Stimulated activated CD4-positive, alpha-beta T cell treated with anti-CD3 and anti-CD28 coated beads, Interleukin-2, amount 100 ng/mL, for 48 hours (primary cell): ENCODE measurements at places on chromosomes 13 and 19.
A peak's percentile ranks its signal among the peaks of the same experiment; 100 is the strongest.

DNA sequence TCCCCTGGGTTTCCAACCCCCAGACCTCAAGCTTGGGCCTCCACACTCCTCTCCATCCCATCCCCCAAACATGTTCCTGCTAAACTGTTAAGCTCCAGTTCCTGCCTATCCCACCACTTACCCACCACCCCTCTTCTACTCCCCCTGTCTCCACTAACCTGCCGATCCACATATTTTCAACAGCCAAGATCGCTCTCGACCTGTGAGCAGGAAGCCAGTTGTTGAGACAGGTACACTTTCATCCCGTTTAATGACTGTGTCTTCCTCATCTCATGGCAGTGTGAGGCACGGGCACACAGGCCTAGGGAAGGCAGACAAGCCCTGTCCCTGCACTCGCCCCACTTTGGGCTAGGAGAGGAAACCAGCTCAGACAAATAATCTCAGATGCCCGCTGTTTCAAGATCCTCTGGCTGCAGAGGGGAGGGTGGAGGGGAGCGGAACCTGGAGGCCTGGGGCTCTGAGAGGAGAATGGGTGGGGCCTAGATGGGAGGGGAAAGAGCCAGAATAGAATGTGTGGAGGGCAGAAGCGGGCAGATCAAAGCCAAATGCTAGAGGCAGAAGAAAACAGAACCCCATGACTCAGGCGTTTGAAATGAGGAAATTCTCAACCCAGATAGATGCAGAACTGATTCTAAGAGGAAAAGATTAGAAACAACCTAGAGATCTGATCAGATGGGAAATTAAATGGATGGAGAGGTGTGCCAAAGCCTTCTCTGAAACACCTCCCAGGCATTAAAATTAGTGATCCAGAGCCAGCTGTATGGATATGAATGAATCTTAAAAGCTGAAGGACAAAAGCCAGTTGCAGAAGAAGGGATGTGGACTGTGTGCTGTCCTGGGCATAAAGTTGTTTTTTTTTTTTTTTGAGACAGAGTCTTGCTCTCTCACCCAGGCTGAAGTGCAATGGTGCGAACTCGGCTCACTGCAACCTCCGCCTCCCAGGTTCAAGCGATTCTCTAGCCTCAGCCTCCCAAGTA, 16.9 kb upstream of the CYP2S1 start:
- DNase-seq, result peak; percentile 14

- DNase-seq, result no peak
Measured at GRCh38 chr13:60201286-60201685, 37.6 kb upstream of the DIAPH3 start.

DNA sequence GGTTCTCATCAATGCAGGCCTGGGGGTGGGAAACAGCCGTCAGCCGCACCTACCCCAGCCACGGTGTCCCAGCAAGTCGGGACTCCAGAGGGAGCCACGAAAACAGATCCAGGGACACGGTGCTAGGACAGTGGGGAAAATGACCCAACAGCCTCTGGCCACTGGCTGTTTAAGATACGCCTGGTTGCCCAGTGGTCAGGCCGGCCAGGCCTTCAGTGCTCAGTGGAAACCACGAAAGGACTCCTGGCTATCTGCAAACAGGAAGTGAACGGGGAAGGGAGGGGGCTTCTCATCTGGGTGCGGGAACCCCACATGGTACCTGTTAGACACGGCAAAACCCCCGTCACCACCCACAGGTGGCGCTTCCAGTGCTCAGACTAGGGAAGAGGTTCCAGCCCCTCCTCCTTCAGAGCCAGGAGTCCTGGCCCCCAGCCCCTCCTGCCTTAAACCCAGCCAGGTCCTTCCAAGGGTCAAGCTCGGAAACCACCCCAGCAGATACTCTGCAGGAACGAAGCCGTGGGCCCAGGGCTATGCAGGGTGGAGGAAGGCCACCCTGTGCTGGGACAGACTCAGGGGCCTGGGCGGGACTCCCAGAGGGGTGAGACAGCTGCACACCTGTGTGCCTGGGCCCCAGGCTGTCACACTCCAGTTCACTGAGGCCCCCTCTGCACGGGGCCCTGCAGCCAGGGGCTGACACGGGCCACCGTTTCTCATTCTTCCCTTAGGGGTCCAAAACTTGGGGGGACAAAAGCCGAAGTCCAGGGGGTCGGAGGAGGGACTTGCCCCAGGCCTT, 4.5 kb downstream of the PPP1R12C start:
- DNase-seq, result no peak

DNA sequence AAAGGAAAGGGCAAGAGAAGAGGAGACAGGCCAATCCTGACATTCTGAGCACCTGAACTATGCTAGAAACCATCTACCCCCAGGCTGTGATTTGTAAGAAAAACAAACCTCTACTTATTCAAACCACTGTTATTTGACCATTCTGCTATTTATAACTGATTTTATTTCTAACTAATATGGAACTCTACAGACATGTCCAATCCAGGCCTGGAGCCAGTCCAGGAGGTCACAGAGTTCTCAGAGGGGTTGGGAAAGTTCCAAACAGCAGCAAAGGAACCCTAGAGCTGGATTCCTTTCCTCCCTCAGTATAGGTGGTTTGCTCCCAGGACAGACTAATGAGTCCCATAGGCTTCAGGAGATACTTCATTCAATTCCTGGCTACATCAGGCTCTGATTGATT, 24.2 kb downstream of the SIAH3 start:
- DNase-seq, result no peak

DNA sequence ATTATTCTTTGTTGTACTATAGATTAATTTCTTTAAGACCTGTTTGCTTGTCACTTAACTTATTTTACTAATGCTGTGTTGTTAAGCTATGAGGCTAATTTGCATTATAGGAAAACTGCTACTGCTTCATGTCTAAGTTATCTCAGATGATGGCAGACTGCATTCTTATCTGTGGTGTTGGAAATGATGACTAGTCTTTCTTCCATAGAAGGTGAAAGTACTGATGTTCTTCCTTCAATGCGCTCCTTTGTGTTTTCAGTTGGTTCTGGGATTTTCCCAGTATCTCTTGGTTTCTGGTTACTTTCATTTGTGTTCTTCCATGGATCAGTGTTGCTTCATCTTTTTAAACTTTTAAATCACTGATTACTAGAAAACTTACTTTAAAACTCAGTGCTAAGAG, 46.9 kb downstream of the TPP2 start:
- DNase-seq, result no peak

DNA sequence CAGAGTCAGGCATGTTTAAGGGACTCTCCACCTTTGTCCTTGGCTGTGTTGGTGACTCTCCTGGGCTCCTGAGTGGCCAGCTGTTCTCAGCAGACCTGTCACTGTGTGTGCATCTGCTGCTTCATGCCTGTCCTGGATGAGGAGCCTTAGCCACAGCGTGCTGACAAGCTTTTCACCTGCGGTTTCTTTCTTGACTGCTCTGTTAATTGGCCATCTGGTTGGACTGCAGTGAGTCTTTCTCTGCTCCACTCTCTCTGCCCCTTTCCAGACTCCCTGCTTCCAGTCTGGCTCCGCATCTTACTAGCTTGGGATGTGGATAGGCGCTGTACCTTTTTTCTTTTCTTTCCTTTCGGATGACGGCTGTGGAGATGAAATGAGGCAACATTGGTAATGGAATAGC, 38.8 kb downstream of the POLR1D start:
- no peak for DNase-seq

GRCh38 chr19:50599427-50599826, 31.2 kb upstream of the LRRC4B start:
- no peak for DNase-seq

DNA sequence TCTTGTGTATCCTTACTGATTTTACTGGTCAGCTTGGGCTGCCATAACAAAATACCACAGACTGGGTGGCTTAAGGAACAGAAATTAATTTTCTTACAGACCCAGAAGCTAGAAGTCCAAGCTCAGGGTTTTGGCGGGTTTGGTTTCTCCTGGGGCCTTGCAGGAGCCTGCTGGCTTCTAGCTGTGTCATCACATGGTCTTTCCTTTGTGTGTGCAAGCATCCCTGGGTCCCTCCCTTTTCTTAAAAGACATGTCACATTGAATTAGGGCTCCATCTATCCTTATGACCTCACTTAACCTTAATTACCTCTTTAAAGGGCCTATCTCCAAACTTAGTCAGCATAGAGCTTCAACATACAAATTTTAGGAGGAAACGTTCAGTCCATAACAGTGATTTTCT, 23.4 kb downstream of the UBAC2 start:
- DNase-seq, result no peak

DNA sequence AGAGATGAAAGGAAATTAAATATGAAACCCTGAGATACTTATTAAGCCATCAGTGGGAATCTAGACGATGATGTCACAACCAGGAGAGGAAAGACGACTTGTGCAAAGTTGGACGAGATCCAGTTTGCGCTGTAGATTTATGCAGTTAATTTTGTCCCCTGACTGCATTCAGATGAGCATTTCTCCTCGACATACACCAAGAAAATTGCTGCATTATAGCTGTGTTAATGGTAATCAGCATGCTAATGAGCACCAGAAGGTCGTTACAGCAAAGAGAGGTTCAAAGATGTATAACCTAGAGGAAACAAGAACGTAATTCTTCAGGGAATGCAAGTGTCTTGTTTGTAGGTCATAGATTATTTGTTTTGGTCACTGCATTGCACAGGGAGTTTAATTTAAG, 371.7 kb downstream of the RBM26 start:
- no peak for DNase-seq

DNA sequence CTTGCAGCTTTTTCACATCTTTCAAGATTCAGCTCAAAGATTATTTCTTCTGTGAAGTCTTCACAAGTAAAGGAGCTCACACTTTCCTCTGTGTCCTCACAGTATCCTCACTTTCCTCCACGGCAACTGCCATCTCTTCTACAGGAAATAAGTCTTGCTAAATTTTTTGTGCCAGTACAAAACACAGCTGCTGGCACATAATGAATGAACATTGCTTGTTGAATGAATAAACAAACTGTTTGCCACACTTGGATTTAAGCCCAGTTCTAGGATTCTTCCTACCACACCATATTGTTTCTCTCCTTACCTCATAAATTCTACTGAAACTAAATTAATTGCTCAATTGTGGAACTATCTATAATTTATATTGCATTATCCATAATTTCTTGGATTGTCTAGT, 59.5 kb downstream of the RAP2A start:
- no peak for DNase-seq

- no peak for DNase-seq
Measured at GRCh38 chr13:76884186-76884906, 1.9 kb downstream of the KCTD12 start.

DNA sequence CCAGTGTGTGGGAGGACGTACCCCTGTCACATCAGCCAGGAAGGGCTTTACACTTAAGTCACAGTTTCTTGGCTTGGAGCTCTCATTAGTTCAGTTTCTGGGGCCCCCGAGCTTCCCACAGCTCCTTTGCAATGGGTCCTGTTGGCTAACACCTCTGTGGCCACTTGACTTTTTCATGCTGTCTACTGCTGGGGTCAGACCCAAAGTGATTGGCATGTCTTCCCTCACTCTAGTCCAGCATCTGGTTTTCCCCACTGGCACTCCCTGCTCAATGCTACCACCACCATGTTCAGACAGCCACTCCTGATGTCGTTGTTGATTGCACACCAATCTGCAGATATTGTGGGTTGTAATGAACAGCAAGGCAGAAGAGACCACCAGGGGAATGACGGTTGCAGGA, 379.0 kb downstream of the FOXO1 start:
- no peak for DNase-seq

DNA sequence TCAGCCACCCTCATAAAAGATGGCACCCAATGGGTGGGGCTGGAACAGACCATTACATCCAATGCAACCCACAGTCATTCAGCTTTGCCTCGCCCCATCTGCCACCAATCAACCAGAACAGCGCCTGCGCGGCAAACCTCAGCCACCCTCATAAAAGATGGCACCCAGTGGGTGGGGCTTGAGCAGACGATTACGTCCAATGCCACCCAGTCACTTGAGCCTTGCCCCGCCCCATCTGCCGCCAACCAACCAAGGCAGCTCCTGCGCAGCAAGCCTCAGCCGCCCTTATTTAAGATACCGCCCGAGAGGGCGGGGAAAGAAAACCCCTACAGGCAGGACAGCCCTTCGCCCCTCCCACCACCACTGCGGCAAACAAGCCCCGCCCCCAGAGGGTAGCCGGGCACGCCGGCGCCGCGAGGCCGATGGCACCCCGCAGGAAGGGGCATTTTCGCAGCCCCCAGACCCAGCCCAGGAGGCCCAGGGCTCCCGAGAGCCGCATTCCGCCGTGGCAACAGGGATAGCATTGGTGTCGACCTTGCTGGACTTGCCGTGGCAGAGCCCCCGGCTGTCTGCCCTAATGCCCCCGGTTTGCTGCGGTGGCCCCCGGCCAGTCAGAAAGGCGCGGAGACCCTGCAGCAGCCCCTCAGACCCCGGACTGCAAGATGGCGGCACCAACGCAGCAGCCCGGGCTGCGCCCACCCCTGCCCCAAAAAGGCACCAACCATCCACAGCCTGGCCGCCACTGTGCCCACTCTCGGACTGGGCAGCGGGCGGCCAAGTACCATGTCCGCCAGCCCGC, 675 bp downstream of the PEG3 start:
- no peak for DNase-seq

- no peak for DNase-seq
Measured at GRCh38 chr19:53873773-53874605, 6.3 kb downstream of the MYADM start.

DNA sequence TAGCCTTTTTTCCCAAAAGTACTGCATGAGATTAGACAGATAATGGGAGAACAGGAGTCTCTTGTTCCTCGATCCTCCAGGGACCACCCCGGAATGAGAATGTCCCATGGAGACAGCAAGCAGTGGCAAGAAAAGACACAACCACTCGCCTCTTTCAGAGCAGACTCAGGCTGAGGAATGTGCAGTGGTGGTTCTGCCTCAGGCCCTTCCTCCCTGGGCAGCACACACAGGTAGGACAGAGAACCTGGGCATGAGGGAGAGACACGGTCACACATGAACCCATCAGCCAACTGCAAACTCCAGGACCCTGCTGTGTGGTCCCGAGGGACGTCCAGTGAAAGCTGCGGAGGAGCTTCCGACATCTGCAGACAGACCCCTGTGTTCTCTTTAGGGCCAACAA, 31.0 kb downstream of the CRYL1 start:
- no peak for DNase-seq

DNA sequence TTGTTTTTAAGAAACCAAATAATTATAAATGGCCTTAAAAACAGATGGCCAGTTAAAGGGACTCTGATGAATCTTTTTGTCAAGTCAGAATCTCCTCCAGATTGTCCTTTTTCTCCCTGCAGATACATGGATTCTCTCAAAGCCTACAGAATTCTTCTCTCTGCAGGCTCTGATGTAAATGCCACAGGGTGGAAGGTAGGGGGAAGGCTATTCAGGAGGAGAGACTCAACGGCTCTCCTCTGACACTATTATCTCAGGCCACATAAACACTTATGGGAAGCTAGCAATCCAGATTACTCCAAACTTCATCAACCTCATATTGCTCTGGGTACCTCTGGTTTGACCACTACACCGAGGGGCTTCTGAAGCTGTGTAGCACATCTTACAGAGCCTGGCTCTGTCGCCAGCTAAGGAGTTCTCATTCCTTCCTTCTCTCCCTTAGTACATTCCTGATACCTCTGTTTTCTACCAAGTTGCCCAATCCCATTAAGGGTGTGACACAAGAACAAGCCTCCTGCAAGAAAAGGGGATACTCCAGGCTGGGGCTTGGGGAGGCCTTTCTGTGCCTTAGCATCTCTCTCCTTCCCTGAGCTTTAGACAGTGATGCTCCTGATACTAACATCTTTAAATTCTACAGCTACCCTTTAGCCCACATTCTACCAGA, 14.9 kb downstream of the LCP1 start:
- no peak for DNase-seq
